Activated naive CD4-positive, alpha-beta T cell treated with anti-CD3 and anti-CD28 coated beads for 36 hours (primary cell): ENCODE measurements at places on chromosomes 4 and X.

DNA sequence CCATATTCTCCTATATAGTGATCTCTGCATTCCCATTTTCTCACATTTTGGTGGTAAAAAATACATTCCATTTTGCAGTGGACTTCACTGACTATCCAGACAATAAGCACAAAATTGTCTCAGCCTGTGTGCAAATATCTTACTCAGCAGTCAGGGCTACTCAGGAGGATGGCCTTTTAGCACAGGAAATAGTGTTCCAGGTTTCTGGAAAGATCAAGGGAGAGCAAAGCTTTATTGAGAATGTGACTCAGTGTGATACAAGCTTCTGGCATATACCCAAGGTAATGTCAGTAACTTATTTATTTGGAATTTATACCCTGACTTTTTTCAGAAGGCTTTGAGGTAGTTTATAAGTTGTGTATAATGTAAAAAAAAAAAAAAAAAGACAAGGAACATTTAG is 233.4 kb downstream of the TEX13A start:
- DNase-seq = no peak

DNA sequence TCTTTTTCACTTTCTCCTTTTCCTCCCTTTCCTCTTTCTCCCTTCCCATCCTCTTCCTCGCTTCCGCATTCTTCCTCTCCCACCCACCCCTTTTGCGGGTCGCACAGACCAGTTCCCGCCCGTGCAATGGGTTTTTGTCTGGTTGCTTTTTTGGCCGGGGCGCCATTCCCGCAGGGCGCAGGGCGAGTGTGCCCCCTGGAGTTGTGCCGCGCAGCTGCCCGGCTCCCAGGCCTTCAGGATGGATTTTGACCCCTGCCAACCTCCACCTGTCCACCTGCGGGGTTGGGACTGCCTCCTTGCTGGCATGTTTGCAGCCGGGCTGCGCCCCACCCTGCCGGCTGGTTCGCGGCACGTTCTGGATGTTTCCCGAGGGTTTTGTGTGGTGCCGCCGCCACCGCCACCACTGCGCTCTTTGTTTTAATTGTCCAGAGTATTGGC is 578 bp upstream of the SEL1L3 start:
- DNase-seq = peak; percentile 53

DNA sequence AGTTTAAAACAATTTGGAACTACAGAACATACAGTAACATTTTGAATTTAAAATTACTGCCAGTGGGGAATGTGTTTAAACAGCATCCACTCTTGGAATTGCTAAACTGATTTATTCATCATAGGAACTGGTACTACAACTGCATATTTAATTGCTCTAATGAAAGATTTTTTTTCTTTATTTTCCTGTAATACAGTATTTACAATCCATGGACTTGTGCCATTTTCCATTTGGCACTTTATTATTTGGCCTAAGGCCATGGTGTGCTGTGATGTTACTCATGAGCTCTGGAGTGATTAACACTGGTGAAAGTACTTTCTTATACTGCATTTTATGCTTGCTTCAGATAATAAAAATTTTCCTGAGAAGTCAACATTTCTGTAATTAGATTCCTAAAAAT is 69.7 kb upstream of the NUDT6 start:
- DNase-seq = no peak

DNA sequence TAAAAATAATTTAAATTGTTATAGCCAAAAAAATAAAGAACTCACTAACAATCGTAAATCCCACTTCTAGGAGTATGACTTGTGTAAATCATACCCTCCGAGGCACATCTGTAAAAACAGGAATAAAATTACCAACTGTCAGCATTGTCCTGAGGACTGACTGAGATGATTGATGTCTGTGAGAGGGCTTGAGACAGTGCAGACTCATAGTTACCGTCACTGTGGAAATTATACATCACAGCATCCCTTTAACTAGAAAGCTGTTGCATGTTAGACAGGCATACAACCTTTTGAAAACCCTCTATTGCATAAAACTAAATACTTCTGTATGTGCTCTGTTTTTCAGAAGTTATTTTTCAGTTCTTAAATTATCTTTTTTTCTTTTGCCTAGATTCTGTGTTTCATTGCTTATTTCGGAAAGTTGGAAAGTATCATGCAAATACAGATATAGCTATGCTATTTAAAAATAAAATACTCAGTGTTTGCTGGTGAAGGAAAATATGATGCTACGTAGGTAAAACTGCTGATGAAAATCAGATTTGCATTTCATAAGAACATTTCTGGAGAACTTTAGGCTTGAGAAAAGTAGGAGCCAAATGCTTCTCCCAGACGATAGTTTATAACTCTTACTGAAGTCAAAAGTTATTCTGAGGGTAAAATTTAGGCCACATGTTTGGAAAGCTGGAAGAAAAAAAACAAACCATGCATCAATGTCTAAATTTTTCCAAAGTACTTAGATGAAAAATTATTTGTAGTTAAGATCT is 13.6 kb upstream of the RBPJ start:
- no peak for DNase-seq

GRCh38 chrX:51795136-51795535 is 51.9 kb downstream of the GSPT2 start:
- DNase-seq = no peak

GRCh38 chrX:13281289-13281688 is 38.6 kb downstream of the ATXN3L start:
- no peak for DNase-seq

GRCh38 chr4:55637272-55637820 is 1.2 kb upstream of the NMU start:
- DNase-seq = no peak

DNA sequence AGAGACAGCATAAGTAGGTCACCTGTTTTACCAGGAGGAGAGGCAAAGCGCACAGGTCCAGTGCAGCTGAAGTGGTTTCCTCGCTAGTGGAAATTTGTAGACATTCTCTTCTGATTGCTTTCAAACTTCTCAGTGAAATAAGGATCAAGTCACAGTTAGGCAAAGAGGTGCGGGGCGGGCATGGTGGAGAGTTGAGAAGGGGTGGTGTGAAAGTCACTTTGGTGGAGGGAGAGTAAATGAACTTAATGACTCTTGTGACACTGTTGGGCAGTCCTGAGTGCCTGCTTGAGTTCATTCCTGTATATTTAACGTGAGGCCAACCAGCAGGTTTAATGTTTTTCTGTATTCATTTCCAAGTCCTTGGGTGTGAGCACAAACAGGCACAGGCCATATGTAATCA is 235.6 kb downstream of the TRIML1 start:
- DNase-seq = no peak

DNA sequence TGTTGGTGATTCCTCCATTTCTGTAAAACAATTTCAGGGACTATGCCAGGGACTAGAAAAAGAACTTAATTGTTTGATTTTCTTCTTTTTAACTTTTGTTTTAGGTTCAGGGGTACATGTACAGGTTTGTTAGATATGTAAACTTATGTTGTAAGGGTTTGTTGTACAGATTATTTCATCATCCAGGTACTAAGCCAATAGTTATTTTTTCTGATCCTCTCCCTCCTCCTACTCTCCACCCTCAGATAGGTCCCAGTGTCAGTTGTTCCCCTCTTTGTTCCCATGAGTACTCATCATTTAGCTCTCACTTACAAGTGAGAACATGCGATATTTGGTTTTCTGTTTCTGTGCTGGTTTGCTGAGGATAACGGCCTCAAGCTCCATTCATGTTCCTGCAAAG is 70.8 kb upstream of the BOD1L1 start:
- DNase-seq = no peak

DNA sequence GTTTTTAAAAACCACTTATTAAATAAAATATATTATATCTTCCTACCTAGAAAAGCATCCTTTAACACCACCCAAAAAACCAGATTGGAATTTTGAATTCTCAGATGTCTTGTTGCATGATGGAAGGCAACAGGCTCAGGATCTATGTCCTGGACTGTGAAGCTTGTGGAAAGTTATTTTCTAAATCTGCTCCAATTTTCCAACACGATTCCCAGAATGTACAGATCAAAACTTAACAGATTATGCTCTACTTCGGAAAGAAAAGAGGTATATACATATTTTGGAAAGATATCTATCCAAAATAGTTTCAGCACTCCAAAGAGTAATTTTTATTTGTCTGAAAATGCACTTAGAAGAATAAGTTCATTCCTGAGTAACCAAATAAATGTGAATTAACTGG is 291.7 kb upstream of the EMCN start:
- no peak for DNase-seq

- DNase-seq = no peak
Observed at GRCh38 chrX:20967725-20968124, 406.5 kb upstream of the CNKSR2 start.

DNA sequence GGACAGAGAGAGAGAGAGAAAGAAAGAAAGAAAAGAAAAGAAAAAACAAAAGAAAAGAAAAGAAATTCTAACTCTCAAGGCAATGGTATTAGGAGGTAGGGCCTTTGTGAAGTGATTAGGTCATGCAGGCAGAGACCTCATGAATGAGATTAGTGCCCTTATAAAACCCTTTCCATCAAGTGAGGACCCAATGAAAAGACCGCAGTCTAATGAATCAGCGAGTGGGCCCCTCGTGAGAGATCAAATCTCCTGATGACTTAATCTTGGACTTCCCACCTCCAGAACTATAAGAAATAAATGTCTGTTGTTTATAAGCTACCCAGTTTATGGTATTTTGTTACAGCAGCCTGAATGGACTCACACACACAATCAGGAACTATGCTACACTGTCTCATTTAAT is 16.9 kb downstream of the AASDH start:
- no peak for DNase-seq
